SHP77 treated with DMSO at 0.1 percent for 48 hours (cell line): ENCODE measurements at places on chromosomes 1 and 21.
A peak's percentile ranks its signal among the peaks of the same experiment; 100 is the strongest.

- peak; percentile 23 for DNase-seq
These were observed 36.0 kb downstream of the F5 start for GRCh38 chr1:169550294-169550693.

DNA sequence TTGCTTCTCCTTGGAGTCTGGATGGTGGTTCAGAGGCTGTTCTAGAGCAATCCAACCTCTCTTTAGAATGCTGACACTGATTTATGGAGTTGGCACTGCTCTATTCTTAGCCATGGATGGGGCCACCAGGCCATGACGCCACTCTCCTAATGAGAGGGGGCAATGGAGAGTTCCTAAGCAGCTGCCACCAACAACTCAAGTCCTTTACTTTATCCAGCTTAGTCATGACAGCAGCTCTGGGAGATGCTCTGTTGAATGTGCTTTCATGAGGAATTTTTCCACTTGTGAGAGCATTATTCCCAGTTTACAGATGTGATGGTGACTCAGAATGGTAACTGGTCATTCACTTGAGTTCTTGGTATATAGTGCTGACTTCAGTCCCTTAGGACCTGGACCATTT, 366.3 kb downstream of the HHAT start:
- DNase-seq, result peak; percentile 82

- no peak for DNase-seq
These were observed 41.2 kb upstream of the ADARB1 start for GRCh38 chr21:45032977-45033710.

DNA sequence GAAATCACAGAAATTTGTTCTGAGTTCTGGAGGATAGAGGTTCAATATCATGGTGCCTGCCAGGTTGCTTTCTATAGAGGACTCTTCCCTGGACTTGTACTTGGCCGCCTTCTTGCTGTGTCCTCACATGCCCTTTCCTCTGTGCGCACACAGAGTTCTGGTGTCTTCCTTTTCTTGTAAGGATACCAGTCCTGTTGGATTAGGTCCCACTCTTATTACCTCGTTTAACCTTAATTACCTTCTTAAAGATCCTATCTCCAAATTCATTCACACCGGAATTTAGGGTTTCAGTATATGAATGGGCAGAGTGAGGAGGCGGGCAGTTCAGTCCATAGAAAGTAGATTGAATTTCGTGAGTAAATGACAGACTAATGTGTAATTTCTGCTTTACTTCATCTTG, 413.9 kb downstream of the NCAM2 start:
- no peak for DNase-seq

DNA sequence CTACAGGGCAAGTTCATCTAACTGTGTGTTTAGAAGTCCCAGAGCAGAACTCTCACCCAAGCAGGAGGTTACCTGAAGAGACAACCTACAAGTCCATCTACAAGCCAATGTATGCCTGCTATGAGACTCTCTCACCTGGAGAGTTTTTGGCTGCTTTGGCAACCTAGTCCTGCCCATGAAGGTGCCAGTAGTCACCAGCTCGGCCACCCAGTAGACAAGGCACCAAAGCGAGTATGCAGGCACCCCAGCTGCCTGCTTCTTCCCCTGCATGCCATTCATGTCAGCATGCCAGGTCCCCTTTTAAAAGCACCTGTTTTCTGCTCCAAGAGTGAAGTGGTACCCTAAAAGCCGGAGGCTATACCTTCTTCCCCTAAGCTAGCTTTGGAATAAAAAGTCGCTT, 20.2 kb downstream of the RIIAD1 start:
- no peak for DNase-seq

DNA sequence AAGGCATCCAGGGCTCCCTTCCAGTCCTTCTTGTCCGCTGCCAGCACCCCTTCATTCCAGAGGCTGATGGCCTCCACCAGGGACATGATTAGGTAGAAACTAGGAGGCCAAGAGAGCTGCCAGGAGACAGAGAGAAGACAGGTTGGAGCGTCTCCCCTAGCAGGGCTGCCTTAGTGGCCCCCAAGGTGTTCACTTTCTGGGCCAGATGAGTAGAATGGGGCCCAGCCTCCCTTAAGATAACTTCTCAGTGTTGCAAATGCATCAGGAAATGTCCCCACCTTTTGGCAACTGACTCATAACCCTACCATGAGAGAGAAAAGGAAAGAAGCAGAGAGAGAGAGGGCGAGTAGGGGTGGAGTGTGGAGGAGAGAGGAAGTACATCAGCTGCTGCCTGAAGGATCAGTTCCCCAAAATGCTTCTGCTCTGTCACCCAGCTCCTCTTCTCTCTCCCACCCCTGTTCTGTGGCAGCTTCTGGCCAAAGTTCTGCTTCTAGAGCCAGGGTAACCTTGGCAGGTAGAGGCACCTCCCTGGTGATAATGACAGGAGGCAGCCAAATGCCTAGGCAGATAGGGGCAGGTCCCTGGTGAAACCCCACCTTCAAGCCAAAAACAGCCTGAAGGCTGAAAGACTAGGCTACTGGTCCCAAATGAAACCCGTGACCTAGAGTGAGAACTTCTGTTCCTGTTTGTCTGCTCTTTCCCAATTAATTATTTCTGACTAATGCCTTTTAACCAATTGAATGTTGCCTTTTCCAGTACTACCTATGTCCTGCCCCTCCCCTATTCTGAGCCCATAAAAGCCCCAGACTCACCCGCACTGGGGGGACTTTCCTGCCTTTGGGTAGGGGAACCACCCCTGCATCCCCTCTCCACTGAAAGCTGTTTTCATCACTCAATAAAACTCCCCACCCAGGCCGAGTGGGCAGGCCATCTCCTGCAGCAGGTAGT, at the start of gene NCF2:
Gene NCF2 (minus strand): TSS at position 216 of the 948 bp plus-strand sequence. CDS start 130 bp downstream, at position 86.
- no peak for DNase-seq

DNA sequence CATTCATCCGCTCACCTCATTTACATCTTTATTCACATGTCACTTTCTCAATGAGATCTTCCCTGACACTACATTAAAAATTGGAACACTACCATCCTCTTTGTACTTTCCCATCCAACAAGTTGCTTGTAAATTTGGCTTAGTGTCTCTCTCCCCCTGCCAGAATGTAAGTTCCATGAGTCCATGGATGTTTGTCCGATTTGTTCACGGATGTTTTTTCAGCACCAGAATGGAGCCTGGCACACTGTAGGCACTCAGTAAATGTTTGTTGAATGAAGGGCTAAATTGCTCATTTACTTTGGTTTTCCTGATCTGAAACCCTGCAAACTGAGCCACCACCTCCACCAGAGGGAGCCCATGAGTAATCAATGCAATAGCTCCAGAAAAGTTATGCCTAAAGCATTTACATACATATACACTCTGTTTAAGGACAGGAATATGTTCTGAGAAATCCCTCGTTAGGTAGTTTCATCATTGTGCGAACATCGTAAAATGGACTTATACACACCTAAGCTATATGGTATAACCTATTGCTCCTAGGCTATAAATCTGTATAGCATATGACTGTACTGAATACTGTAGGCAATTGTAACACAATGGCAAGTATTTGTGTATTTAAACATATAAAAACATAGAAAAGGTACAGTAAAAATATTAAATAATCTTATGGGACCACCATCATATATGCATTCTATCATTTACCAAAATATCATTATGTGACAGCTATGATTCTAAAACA, 2.8 kb upstream of the EYA3 start:
- peak; percentile 36 for DNase-seq

DNA sequence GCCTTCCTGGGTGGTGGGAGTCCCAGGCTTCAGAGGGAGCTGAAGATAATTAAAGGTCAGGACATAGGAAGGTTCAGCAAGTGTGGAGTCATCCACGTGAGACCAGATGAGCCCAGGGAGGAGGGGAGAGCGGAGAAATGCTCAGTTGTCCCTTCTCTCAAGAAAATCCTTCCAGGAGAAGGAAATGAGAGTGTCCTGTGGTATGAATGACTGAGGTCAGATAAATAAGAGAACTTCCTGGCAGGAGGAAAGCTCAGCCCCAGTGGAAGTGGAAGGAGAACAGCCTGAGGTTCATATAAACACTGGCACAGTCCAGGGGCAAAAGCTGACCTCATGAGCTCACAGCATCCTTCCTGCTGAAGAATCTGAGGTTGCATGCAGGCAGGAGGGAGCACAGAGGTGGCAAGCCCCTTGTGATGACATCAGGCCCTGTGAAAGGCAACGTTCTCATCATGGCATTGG, 97.6 kb downstream of the NAV1 start:
- no peak for DNase-seq

GRCh38 chr1:46342677-46343350, 2.2 kb downstream of the NSUN4 start:
- DNase-seq, result no peak

GRCh38 chr1:158118713-158119402, 61.8 kb upstream of the CD1D start:
- no peak for DNase-seq

DNA sequence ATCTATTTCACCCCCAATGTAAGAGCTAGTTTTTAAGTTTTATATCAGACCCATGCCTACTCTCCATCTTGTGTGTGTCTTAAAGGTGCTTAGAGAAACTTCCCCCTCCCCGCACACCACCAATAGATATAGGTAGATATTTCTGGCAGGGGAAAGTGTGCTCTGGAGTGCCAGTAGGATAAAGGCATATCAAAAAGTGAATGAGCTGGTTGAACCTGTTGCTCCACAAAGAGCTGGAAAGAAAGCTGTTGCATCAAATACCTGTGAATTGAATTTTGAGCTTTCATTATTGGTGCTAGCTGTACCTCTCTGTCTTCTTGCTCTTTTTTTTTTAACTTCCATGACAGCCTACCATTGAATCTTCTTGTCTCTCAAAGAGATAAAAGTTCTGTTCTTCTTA, 32.8 kb downstream of the ARID1A start:
- DNase-seq, result no peak

GRCh38 chr1:220926146-220926545, 46.9 kb downstream of the HLX start:
- DNase-seq, result peak; percentile 49

- DNase-seq, result no peak
These were observed 932 bp upstream of the FCRLA start for GRCh38 chr1:161706113-161706481.

DNA sequence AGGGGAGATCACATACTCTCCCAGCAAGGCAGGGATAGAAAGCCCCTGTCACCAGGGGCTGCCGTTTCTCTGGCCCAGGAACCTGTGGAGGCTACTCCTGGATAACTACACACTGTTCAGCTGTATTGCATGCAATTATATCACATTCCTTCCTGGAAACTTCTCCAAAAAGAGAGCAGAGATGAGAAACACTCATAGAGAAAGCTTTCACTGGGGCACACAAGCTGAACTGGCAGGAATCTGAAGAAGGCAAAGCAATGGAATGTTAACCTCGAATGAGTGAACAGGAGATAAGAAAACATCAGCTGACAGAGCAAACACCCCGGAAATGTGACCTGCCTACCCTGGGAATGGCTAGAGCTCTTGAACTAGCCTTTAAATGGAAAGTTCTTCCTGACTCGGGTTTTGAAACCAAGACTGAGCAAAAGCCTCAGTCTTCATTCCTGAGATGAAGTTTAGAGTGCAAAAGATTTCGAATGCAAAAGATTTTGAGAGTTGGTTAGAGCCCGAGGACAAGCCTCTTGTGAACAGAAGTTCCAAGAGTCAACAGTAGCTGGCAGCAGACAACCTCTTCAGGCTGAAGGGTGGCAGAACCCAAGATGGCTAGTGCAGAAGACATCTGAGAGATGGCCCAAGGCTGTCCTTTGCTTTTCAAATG, 32.3 kb downstream of the CCN1 start:
- DNase-seq, result no peak

DNA sequence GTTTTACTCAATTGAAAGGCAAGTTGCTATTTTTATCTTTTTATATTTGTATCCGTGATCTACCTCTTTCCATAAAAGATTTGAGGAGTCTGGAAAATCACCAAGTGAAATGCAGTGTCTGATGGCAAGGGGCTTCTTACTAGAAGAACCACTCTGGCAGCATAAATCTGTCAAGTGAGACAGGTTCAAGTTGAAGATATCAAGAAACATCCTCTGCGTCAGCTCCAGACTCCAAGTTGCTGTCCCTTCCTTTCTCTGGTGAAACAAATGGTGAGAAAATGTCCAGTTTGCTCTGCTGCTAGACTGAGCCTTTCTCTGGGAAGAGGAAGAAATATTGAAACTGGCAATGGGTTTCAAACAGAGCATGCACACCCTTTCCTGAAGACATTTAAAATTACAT, 411.2 kb downstream of the PLPP3 start:
- DNase-seq, result no peak

DNA sequence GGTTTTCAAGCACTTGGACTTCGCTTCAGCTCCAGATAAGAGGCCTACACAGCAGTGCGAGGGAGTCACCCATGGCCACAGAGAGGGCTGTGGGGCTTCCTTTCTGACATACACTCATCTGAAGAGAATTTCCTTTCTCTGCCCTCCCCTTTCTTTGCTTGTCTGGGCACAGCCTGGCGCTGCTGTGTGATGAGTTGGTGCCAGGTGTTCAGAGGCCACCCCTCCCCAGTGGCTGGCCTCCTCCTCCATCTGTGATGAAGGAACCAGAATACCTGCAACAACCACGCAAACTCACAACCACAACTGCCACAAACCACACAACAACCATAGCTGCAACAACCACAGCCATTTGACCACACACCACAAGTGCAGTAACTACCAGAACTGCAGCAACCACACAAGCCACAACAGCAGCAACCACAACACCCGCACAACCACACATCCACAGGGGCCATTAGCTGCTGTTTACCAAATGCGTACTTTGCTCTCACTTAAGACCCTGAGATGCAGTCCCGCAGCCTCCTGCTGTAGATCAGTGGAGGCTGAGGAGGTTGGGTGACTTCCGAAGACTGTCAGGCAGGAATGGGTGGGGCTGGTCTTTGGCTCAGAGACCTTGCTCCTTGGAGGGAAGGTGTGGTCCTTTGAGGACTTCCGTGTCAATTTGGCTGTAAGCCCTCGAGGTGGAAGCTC, 71.1 kb downstream of the IER5 start:
- DNase-seq, result no peak

DNA sequence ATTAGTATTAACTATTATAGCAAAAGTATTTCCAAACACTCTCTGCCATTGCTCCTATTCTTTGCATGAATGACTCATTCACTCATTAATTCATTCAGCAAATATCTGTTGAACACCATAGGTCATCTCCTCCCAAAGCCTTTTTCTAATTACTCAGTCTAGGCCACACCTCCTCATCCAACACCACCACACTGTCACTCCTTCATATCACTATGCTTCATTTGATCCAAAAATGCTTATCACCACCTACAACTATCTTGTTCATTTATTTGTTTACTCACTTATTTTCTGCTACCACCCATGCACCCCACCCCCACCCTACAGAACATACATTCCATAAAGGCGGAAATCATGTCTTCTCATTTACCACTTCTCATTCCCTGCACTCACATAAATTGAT, 94.4 kb upstream of the TNFSF4 start:
- DNase-seq, result no peak

- no peak for DNase-seq
These were observed at the start of gene CFAP45 for GRCh38 chr1:159900086-159900680. CFAP45 (minus strand) TSS chr1:159900165; CDS start chr1:159900098, 67 bp downstream.
